CD14-positive monocyte (primary cell): ENCODE measurements at places on chromosomes 1 and 21. TPM values are rescaled to one million over a fixed set of nuclear protein-coding genes. Genes with fewer than 3 reads are reported as not detected.
A peak's percentile ranks its signal among the peaks of the same experiment; 100 is the strongest.

DNA sequence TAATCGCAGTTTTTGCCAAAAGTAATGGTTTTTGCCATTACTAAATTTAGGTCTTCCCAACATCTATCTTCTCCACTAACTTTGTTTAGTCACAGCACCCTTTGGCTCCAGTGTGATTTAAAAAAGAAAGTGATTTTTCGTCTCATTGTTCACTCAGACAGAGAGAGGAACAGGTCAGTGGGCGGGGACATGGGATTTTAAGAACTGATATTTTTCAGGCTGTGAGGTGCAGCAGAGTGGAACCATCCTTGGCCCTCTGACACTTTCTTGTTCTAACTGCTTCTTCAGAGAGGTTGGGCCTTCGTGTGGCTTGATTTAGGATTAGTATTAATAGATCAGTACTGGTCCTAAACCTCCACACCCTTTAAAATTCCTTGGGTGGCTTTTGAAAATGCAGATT is 38.8 kb downstream of the CASQ2 start:
- no peaks in the 10 kb centered on the region for H3K27me3 ChIP-seq
- peak; percentile 33 for DNase-seq
- H3K27ac ChIP-seq = peak overlapping the region; percentile 52
- peaks cover 73% of the 10 kb centered on the region for H3K4me1 ChIP-seq
- no peaks in the 10 kb centered on the region for H3K36me3 ChIP-seq

The CFHR1 gene
- polyA plus RNA-seq = not detected in 2 replicates

DNA sequence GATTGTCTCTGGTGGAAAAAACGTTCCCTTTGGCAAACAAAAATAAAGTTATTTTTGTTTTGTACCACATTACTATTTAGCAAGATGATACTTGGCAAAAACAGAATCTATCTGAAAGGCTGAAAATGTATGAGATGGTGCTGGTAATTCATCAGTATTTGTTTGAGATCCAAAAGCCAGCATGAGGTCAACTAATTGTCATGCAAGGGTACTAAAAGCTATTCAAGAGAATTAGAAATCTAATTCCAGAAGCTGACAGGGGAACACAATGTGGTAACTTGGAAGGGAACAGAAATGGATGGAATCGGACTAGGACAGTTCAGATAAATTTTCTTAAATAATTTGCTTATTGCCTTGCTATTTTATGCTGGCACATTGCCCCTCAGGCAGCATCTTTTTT is 263.8 kb downstream of the KCNT2 start:
- no peak overlapping the region for H3K27ac ChIP-seq
- no peaks in the 10 kb centered on the region for H3K36me3 ChIP-seq
- no peak for DNase-seq
- no peak overlapping the region for H3K4me3 ChIP-seq

The PRRX1 gene
- polyA plus RNA-seq = not detected in 2 replicates

DNA sequence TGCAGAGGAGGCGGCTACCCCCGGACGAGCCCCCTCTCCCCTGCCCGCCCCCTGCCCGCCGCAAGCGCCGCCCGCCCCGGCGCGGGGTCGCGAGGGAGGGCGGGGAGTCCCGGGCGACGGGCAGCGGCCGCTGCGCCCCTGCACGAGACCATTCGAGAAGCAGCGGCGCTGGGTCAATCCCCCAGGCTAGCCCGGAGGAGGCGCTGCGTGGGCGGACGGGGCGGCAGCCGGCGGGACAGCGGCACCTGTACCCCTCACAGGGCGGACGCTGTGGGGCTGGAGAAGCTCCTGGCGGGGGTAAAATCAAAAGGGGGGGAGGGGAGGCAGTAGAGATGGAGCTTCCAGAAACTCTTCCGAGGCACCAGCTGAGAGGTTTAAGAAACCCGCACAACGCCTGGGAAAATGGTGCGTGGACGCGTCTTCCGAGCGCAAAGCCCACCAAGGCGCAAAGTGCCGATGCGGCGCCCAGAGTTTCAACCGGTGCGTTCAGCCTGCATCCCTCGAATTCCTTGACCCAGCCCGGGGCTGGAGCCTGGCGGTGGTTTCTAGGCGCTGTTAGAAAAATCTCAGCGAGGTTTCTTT is at the start of gene PLPPR5:
Gene PLPPR5, minus strand, starts transcription at position 1 of the 582 bp plus-strand sequence. CDS start 190 bp downstream, outside the sequence.
- no peaks in the 10 kb centered on the region for H3K4me1 ChIP-seq
- no peaks in the 10 kb centered on the region for H3K36me3 ChIP-seq
- DNase-seq = no peak
- peaks cover 34% of the 10 kb centered on the region for H3K27me3 ChIP-seq

The ITGB2 gene
- 1,470 TPM for polyA plus RNA-seq

DNA sequence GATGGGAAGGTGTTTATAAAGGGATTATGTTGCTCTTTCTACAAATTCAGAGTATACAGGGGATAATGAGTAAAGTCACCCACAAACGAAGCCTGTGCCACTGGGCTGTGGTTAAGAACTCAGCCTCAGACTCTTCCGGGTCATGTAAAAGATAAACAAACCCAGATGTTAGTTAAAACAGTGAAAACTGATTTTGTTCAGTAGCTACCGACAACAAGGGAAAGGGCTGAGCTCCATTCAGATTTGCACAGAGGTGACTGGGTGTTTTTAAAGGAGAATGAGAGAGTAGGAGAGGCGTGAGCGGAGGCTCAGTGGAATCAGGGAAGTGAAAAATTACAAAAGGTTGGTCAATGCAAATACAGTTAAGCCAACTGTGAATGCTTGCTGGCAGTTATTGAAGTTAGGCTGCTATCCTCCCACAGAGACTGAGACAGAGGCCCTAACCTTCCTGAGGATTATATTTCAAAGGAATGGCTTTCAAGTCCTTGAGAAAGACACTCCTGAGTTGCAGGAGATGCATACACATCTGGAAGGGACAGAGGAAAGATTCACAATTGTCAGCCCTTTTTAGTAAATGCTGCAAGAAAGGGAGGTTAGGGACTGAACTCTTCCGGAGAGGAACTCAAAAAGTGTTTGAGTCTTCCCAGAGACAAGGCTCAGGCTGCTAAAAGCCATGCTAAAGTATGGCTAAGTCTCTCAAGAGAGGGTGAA is 29.9 kb upstream of the SAMD13 start:
- H3K27me3 ChIP-seq = no peaks in the 10 kb centered on the region
- no peak for DNase-seq

GRCh38 chr1:203268901-203269653 is 36.2 kb upstream of the BTG2 start:
- peak; percentile 76 for DNase-seq
- no peak overlapping the region for H3K4me3 ChIP-seq
- no peaks in the 10 kb centered on the region for H3K36me3 ChIP-seq
